ENCODE measurements at places on chromosomes 7 and 10.
A peak's percentile ranks its signal among the peaks of the same experiment; 100 is the strongest.

DNA sequence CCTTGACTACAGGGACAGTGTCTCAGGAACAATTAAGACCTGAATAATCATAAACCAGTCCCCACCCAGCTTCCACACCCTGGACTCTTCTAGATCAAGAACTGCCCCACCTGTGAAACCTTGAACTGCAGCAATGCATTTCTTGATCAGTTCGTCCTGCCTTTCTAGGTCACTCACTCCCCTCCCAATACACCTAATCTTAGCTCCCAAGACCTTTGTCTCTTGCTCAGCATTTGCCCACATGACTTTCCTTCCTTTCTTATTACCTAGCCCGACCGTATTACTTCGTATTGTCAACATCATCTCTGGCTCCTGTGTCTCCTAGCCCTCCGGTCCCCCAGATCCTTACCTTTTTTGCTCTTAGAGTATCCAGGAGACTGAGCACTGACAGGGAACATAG lies 5.5 kb upstream of the NAMPT start:
- no peak for DNase-seq

DNA sequence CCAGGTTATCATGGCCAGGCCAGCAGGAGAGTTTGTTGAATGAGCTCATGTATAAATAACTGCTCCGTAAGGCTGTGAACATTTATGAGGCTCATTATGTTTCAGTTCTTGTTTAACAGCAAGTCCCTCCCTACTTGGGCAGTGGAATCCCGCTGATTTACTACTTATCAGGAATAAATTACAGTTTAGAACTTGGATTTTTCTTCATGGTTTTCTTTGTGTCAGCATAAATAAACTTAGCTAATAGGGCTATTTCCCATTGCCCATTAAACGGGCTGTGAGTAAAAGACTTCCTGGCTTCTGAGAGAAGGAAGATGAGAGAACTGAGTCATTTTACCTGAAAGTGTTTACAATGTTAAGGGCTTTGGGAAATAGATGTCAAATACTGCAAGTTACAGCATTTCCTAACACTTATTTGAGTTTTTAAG lies 701.6 kb upstream of the ANKRD30A start:
- no peak for DNase-seq

DNA sequence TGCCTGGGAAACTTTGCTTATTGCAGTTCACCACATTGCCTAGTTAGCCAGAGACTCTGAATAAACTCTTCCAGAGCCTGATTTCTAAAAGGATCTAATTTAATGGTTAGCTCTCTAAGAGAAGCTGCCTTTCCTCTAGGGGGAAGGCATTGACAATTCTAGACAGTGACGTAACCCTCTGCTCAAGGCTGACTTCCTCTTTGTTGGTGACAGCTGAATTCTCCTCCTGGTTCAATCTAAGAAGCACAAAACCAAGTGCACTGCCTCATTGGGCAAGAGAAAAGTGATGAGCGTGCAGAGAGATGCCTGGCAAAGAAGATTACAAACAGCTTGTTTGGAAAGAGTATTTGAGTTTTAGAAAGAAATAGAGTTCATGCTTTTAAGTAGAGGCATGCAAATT lies 102.7 kb downstream of the MACC1 start:
- DNase-seq, result peak; percentile 89

DNA sequence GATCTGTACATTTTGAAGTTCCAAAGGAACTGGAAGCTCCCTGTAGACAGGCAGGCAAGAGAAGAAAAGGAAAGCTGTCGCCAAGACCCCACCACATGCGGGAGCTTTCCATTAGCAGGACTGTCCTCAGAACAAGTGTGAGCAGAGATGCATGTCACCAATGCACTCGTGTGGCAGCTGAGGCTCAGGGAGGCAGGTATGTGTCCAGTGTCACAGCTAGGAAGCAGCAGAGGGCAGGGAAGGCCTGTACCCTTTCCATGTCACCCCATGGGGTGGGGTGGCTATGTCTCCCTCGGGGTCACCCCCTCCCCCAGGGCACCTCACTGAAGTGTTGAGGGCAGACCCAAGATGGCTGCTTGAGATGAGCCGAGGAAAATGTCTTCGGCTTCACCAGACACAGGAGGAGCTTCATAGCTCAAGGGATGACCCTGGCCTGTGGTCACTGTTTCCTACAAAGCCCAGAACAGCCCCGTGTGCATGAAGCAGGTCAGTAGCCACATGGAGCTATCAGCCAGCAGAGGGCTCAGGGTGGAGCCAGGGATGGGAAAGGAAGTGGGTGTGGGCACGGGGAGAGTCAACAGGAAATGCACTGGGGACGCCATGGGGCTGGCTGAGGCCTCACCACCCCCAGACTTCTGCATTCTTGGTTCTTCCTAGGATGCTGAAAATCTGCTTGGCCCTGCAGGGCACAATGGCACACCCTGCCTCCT lies 96.6 kb downstream of the FAM53B start:
- DNase-seq, result peak; percentile 91

DNA sequence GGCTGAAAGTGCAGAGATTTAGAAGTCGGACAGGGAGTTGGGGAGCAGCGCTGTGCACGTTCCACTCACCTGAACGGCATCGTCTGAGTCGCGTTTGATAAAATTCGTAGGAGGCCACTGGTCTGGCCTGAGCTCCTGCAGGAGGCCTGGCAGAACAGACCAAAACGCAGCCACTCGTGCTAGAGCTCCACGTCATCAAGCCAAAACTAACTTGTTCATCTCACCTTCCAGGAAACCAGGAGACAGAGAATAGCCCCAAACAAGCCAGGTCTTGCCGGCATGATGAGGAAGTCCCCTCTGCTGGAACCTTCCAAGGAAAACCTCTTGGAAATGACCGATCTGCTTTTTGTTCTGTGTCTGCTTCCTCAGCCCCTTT lies 43.4 kb upstream of the DNAJB6 start:
- no peak for DNase-seq

DNA sequence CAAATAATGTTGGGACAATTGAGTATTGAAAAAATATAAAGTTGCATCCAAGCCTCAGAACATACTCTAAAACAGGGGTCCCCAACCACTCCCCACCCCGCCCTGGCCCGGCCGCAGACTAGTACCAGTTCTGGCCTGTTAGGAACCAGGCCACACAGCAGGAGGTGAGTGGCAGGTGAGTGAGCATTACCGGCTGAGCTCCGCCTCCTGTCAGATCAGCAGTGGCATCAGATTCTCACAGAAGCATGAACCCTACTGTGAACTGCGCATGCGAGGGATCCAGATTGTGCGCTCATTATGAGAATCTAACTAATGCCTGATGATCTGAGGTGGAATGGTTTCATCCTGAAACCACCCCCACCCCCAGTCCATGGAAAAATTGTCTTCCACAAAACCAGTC lies 19.4 kb downstream of the HIPK2 start:
- DNase-seq, result no peak
